ENCODE measurements at places on chromosomes 5 and 9.

DNA sequence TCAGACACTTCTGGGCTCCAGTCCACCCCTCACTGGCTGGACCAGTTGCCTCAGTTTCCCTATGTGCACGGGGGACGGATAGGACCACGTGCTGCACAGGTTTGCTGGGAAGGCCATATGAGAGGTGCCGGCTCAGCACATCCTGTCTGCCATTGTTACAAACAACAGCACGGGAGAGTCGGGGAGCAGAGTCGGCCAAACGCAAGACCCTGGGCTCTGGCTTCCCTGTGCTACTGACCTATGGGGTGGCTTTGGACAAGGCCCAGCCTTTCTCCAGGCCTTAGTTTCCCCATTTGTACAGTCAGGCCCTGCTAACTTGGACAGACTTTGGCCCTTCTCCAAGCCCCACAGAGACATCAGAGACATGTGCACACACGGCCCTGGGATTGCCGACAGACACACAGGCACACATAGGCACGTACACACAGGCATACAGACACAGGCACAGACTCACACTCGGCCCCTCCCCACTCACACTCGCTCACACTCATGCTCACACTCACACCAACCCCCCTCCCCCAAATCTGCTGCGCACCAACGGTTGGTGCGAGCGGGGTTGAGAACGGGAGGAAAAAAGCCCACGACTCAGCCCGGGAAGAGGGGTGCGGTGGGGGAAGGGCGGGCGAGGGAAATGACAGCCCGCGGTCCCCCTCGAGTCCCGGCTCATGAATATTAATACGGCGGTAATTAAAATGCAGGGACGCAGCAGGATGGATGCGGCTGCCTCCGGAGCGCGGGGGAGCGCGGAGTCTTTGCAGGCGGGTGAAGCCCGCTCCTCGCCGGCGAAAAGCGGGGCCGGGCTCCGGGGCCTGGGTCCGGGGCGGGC lies 133.0 kb downstream of the C9orf50 start:
- no peak for DNase-seq

DNA sequence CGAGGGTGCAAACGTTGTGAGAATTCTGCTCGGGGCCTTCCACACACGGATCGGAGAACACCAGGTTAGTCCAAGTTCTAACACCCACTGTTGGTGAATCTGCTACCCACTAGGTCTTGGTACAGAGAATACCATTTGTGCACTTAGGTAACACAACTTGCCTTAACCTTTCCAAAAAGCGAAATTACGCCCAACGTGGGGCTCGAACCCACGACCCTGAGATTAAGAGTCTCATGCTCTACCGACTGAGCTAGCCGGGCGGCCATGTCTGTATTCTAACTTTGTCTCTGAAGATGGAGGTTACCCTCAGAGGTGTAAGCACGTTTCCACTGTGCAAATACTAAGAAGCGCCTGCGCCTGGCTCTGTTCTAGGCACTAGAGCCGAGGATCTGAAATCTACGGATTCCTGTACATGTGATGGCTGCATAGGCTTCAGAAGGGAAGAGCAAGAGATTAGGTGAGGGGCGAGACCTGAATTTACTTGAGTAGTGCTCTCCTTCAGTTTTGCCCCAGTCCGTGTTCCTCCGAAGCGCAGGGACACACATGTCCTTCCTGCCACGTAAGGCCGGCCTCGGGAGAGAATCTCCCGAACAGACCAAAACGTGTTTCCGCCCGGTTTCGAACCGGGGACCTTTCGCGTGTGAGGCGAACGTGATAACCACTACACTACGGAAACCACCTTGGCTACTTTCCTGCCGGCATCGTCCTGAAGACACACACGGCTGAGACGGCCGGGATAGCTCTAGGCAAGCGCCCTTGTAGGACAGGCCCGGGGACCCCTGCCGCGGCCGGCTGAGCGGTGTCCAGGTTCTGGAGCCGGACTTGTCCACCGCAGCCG lies 1.1 kb upstream of the TRIM41 start:
- no peak for DNase-seq

DNA sequence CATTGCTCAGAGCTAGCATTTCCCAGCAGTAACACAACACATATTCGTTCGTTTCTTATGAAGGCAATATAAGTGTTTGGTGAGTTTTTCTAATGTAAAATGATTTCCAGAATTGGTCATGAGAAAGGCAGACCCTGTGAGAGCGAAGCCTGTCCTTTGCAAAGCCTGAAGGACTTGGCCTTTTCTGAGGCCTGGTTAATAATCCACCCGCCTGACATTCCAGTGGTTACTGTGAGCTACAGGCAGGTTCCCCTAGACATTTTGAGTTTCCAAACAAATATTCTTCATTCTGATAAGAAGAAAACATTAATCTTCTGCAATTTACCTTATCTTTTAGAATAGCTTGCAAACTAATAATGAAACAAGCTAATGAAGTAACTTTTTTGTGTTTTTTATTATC lies 38.0 kb downstream of the ADAMTS16 start:
- no peak for DNase-seq

DNA sequence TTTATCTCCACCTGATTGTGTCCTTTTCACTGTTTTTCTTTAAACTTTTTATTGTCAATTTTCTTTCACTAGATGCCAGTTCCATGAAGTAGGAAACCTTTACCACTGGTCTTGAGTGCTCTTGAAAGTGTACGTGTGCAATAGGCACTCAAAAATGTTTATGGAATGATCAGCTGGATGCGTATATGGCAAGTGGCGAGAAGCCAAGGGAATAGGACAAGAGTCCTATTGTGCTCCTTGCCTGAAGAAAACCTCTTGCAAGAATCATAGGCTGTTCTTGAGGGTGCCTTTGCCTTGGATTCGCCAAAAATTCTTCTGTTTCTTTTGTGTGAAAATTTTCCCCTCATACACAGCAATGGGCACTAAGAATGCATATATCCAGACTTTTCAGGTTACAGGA lies 97.7 kb downstream of the GHR start:
- no peak for DNase-seq

DNA sequence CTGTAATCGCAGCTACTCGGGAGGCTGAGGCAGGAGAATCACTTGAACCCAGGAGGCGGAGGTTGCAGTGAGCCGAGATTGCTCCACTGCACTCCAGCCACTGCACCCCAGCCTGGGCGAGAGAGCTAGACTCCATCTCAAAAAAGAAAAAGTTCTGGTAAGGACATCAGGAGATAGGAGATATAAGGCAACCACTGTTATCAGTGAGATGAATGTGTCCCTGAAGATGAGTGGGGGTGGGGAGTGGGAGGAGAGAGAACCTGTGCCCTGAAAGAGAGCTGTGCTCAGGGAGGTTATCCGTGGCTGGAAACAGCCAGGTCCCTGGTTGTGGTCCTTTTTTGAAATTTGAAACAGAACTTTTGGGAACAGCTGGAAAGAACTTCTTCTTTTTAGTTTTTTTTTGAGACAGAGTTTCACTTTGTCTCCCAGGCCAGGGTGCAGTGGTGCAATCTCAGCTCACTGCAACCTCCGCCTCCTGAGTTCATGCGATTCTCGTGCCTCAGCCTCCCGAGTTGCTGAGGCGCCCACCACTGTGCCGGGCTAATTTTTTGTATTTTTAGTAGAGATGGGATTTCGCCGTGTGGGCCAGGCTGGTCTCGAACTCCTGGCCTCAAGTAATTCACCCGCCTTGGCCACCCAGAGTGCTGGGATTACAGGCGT lies 2.6 kb downstream of the PTPA start:
- DNase-seq: no peak

- no peak for DNase-seq
These were observed 64.9 kb downstream of the SUSD1 start for GRCh38 chr9:112110094-112110776.

DNA sequence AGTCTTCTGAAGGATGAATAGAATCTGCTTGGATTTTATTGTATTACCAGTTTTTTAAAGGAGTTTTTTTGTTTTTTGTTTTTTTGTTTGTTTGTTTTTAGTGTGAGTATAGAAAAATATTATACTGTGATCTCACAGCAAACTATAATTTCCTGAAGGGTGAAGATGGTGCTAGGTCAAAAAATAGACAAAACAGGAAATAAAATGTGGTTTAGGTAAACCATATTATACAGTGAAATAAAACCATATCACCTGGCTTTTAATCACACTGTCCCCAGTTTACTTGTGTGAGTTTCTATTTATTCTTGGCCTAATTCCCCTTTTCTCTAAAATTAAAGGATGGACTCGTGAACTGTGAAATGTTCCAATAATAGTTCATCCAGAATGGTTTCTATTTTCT lies 841.3 kb upstream of the CTNND2 start:
- DNase-seq: no peak

GRCh38 chr5:127596501-127596900 lies 52.4 kb upstream of the CTXN3 start:
- no peak for DNase-seq

DNA sequence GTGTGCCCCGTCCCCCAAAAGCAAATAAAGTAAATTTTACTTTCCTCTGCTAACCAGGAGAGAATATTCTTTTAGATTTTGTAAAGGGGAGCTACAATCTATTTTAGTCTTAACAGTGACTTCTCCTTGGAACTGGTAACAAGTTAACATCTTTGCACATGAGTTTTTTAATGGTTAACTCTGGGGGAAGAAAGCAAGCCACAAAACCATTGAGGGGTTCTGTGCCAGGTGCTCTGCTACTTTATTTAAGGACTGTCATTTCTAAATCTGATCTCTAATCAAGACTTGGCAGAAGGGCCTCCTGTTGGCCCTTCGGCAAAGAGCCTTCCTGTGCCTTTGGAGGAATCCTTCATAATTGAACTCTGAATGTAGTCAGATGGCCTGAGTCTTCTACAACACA lies 153.4 kb downstream of the SLC12A2 start:
- DNase-seq: no peak

DNA sequence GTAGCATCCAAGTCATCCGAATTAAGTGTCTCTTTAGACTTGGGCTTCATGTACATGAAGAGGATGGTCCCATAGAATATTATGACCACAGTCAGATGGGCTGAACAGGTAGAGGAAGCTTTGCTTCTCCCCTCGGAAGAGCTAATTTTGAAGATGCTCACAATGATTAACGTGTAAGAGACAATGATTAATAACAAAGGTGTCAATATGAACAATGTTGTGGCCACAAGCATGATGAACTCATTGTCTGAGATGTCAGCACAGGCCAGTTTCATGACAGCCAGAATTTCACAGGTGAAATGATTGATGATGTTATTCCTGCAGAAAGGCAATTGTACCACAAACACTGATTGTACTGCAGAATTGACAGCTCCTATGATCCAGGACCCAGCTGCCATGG lies 626 bp downstream of the OR13C2 start:
- DNase-seq: no peak

DNA sequence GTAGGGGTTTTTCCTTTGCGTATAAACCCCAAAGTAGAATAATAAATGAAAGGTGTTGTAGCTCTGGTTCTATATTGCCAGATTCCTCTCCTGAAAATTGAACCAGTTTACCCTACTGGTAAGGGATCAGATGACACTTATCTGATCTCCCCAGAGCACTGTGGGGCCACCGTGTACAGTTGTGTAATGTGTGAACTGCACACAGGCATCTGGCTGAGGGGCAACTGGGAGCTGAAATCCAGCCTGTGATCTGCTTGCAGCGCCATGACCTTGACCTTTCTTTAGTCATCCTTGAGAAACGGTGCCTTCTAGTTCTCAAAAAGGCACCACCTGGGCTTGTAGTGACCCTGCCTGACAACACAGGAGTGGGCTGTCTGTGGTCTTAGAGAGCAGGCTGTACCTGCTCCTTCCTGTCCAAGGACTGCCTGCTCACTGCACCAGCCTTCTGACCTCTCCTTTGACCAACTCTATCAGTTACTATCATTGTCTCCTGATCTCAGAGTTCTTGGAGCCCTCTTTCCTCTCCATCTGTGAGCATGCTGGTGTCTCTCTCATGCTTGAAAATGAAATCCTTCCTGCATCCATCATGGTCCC lies 40.2 kb downstream of the PDE6A start:
- DNase-seq: no peak
